ENCODE measurements at places on chromosomes 2 and 18. TPM values are rescaled to one million over a fixed set of nuclear protein-coding genes. Genes with fewer than 3 reads are reported as not detected.

DNA sequence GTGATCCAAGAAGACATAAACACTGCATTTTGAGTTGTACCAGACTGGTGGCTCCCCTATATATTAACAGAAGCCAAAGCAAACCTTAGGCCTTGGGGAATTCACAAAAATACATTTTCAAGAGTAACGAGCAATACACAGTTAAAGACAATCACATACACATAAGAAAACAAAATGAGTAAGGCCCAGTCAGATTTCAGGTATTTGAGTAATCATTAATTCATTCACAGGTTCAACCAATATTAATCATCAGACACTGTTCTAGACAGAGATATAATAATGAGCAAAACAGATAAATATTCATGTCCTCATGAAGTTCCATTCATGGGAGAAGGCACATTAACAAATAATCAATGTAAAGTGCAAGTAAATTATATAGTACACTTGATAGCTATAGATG lies 9.6 kb downstream of the STPG4 start:
- H3K36me3 ChIP-seq, result peaks cover 4% of the 10 kb centered on the region
- no peak overlapping the region for H3K4me3 ChIP-seq
- H3K27me3 ChIP-seq, result no peaks in the 10 kb centered on the region
- DNase-seq, result no peak
- no peak overlapping the region for H3K27ac ChIP-seq

The MLPH gene
- total RNA-seq, result not detected

GRCh38 chr2:207791579-207792243 lies 22.0 kb upstream of the FZD5 start:
- no peak for DNase-seq
- no peak overlapping the region for H3K27ac ChIP-seq
- no peaks in the 10 kb centered on the region for H3K27me3 ChIP-seq
- no peak overlapping the region for H3K4me3 ChIP-seq
- H3K36me3 ChIP-seq, result no peaks in the 10 kb centered on the region

The ELOA2 gene
- not detected for total RNA-seq

- no peaks in the 10 kb centered on the region for H3K36me3 ChIP-seq
- no peak overlapping the region for H3K4me3 ChIP-seq
- DNase-seq, result no peak
- no peaks in the 10 kb centered on the region for H3K27me3 ChIP-seq
- no peak overlapping the region for H3K27ac ChIP-seq
These were observed 28.4 kb upstream of the LONRF2 start for GRCh38 chr2:100350661-100351185.

DNA sequence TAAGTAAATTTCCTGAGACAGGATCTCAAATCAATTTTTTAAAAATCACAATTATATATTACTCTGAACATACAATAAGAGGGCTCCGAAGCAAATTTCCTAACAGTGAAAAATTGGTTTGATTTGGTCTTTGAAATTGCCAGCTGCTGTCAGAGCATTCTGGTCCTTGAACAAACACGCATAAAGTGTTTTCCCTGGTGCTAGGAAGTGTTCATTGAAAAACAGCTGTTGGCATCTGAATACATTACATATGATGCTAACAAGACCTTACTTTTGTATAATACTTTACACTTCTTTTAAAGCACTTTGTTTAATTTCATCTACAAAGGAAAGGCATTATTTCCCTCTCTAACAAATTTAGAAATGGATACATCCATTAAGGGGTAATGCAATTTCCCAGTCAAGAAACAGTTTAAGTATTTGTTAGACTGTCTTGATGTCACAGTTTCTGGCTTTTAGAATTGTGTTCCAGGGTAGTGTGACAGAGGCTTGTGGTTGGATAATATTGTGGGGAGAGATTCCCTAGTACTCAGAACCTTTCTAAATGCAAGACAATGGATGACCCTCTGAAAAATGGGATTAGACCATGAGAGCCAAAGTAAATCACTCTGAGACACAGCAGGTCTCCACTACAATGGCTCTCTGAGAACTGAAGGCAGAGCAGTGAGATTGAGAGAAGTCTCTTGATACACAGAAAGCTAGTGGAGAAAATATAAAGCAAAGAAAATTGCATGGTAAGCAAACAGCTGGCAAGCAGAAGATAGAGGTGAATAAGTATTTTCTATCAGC lies 299.0 kb downstream of the TRIB2 start:
- H3K36me3 ChIP-seq, result no peaks in the 10 kb centered on the region
- peaks cover 37% of the 10 kb centered on the region for H3K4me1 ChIP-seq
- no peak overlapping the region for H3K4me3 ChIP-seq
- H3K27ac ChIP-seq, result peak overlapping the region; percentile 66
- peak; percentile 75 for DNase-seq

The SNX17 gene
- 92.6 TPM for total RNA-seq

The ASB18 gene
- not detected for total RNA-seq

- H3K4me3 ChIP-seq, result no peak overlapping the region
- no peaks in the 10 kb centered on the region for H3K36me3 ChIP-seq
These were observed 129.8 kb downstream of the PXDN start for GRCh38 chr2:1614564-1614963.

DNA sequence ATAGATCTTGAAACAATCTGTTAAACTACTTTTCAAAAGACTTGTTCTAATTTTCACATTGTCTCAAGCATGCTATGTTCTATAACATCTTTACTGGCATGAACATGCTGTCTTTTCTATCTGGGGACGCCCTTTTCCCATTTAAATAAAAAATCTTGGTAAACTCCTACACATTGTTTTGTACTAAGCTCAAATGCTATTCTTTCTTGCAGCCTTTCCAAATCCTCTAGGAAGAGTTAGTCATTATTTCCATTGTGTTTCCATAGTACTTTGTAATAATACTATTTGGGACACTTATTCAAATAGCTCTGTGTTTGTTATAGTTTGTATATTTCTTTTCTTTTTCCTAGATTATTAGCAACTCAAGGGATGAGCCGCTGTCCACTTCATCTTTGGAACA lies 828.6 kb upstream of the FSHR start:
- H3K27me3 ChIP-seq, result no peaks in the 10 kb centered on the region
- no peaks in the 10 kb centered on the region for H3K36me3 ChIP-seq
- peaks cover 8% of the 10 kb centered on the region for H3K4me1 ChIP-seq
- DNase-seq, result no peak
- no peak overlapping the region for H3K27ac ChIP-seq

DNA sequence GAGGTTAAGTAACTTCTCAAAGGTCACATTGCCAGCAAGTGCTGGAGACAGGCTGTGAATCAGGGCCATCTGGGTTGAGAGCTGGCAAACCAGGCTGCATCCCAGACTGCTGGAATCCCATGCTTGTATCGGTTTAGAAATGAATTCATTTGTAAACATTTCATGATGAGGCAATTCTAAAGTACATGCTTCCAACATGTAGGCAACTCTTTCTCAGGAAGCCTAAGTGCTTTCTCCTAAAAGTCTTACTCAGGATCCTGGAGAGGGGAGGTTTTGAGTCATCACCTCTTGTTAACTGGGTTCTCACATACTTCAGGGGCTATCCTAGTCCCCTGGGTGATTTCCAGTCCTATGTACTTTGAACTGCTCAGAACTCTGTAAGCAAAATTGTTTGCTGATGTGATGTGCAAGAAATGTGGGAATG lies 416.5 kb downstream of the MEIS1 start:
- H3K27me3 ChIP-seq, result no peaks in the 10 kb centered on the region
- DNase-seq, result no peak
- H3K27ac ChIP-seq, result no peak overlapping the region
- H3K4me3 ChIP-seq, result no peak overlapping the region
- peaks cover 8% of the 10 kb centered on the region for H3K4me1 ChIP-seq

The SCN9A gene
- 1.1 TPM for total RNA-seq

- H3K27me3 ChIP-seq, result no peaks in the 10 kb centered on the region
- H3K27ac ChIP-seq, result no peak overlapping the region
- DNase-seq, result no peak
- H3K4me3 ChIP-seq, result no peak overlapping the region
- H3K4me1 ChIP-seq, result peaks cover 20% of the 10 kb centered on the region
- H3K36me3 ChIP-seq, result no peaks in the 10 kb centered on the region
These were observed 1012.4 kb upstream of the GYPC start for GRCh38 chr2:125643585-125643984.
